ENCODE measurements at places on chromosomes 4 and X.
A peak's percentile ranks its signal among the peaks of the same experiment; 100 is the strongest.

- DNase-seq: peak; percentile 41
Observed at GRCh38 chr4:80361329-80361900, 25.9 kb downstream of the CFAP299 start.

DNA sequence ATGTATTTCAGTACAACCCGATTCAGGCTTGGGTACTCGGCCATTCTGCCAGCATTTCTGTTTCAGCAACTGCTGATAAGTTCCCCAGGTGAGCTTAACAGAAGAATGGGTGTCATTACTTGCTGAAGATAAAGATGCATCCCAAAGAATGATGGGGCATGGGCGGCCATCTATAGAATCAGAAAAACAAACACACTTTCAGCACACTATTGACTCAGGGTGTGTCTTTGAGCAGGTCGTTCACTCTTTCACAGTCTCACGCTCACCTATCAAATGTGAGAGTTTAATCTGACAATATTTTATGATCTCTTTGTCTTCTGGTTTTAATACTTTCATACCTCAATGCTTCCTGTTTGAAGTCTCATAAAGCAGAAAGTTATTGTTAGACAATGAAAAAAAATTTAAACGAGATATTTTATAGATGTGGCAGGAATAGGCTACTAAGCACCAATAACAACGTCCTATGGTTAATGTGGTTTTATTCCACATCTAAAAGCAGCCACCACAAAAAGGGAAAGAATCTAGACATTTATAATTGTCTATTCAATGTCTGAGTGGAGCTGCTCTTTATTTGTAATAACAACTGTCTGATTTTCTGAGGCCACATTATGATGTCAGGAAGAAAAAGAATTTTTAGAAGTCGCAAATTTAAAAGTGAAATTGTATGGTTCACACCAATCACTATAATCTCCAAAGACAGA lies 17.0 kb downstream of the GASK1B start:
- no peak for DNase-seq

DNA sequence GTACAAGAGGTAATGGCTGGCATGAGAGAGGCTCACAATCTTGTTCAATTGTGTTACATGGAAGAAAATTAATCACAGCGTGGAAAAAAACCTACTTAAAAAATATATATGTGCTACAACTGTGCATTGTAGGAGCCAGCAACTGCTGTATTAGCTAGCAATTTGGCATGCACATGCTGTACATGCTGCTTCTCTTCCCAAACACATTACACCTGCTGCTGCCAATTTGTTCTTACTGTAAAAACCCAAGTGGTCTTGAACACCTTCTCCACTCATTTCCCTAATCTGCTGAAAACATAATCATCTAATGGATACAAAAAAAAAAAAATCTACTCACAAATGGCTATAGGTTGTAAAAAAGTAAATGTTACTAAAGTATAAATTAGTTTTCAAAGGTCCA lies 264.2 kb downstream of the INPP4B start:
- DNase-seq: no peak

GRCh38 chr4:1002131-1002630 lies 9.0 kb upstream of the SLC26A1 start:
- no peak for DNase-seq

DNA sequence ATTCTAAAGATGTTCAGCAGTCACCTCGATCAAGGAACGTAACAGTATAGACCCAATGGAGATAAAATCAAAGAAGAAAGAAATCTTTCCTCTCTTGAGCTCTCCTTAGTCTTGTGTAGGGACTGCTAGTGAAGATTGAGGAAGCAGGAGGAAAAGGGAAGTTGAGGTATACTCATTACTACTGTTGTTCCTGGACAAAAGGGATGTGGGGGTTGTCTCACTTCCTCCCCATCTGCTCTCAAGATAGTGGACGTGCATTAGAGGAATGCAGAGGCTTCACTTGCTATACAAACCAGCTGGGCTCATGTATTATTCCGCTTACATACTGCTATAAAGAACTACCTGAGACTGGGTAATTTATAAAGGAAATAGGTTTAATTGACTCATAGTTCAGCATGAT lies 208.9 kb upstream of the ARHGEF9 start:
- DNase-seq: peak; percentile 29

DNA sequence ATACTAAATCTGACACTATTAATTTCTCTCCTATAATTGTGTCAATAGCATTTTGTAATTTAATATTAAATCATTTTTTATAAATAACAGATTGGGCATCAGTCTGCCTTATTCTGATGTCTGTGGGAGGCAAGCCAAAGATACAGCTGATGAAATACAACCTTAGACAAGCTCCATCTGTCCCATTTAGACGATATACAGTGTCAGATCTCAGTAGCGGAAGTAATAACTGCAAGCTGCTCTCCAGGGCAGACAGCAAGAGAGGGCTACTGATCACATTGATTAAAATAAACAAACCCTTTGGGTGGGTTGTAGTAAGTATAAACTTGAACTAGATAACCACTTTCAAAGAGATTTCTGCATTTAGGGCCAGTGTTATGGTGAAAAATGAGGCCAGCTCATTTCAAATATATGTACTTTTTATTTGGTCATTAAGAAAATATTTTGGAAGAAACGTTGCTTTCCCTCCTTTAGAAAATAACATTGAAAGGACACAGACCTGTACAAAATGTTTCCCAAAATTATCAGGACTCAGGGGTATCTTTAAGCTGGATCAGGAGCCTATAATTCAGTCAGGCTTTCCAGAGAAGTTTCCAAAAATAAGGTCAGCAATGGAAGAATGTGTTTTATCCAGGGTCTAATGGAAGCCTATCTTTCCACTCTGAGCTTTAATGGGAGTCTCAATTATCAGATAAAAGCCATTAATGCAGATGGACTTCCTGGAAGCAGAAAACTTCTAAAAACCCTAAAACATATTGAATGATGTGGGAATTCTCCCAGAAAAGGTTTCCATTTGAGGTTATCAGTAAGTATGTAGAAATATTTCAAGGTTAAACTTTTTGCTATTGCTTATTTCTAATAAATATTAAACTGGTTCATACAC lies 1028.8 kb upstream of the IGFBP7 start:
- DNase-seq: no peak

- DNase-seq: no peak
Observed at GRCh38 chr4:101050837-101051205, 296.5 kb downstream of the PPP3CA start.

DNA sequence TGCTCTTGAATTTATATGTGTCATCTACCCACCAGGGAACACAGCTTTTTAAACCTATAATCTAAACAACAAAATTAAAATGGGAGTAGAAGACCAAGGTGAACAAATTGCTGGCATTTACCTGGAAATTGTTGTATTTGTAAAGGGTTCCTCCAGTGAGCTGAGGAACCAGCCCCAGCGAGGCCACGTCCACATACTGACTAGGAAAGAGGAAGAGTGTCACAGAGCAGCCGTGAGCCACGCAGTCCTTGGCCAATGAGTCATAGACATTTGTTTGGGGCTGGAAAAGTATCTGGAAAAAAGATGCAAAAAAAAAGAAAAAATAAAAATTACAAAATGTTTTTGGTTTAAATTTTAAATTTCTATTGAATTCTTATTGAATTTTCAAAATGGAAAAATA lies 58.7 kb downstream of the METTL14 start:
- DNase-seq: peak; percentile 24

DNA sequence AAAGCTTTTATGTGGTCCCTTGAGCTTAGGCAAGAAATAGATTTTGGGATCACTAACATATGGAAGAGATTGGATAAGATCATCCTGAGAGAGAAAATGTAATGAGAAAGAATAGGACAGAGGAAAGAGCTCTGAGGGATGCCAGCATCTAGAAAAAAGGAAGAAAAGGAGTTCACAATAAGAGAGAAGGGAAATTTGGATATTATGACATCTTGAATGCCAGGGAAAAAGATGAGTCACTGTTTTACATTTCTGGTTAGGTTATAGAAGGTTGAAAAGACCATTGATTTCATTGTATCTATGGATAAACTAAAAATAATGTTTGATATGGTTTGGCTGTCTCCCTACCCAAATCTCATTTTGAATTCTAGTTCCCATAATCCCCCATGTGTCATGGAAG lies 208.5 kb downstream of the MAD2L1 start:
- DNase-seq: no peak

GRCh38 chrX:27903960-27904359 lies 77.3 kb downstream of the DCAF8L1 start:
- DNase-seq: no peak

- DNase-seq: no peak
Observed at GRCh38 chr4:75087416-75087815, 154.5 kb downstream of the PARM1 start.

- no peak for DNase-seq
Observed at GRCh38 chr4:41594432-41594831, 56.5 kb downstream of the LIMCH1 start.

GRCh38 chr4:44354172-44354571 lies 94.4 kb downstream of the KCTD8 start:
- no peak for DNase-seq

GRCh38 chr4:53786632-53787031 lies 195.3 kb upstream of the LNX1 start:
- DNase-seq: no peak

- DNase-seq: no peak
Observed at GRCh38 chr4:88451205-88451604, 5.7 kb upstream of the HERC5 start.

DNA sequence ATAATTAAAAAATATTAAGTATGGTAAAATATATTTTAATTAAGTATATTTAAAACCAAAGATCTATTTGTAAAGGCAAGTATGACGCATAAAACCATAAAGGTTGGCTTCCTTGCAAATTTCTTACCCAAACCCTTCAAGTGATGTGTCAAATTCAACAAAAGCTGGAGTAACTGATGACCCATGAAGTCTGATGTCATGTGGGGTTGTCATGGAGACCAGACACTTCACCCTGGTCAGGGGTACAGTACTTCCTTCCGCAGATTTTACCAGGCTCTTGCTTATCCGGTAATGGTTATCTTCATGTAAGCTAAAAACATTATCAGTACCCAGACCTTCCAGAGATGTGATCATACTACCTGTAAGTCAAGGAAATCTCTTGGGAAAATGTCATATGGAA lies 170.1 kb downstream of the WDFY3 start:
- peak; percentile 8 for DNase-seq

DNA sequence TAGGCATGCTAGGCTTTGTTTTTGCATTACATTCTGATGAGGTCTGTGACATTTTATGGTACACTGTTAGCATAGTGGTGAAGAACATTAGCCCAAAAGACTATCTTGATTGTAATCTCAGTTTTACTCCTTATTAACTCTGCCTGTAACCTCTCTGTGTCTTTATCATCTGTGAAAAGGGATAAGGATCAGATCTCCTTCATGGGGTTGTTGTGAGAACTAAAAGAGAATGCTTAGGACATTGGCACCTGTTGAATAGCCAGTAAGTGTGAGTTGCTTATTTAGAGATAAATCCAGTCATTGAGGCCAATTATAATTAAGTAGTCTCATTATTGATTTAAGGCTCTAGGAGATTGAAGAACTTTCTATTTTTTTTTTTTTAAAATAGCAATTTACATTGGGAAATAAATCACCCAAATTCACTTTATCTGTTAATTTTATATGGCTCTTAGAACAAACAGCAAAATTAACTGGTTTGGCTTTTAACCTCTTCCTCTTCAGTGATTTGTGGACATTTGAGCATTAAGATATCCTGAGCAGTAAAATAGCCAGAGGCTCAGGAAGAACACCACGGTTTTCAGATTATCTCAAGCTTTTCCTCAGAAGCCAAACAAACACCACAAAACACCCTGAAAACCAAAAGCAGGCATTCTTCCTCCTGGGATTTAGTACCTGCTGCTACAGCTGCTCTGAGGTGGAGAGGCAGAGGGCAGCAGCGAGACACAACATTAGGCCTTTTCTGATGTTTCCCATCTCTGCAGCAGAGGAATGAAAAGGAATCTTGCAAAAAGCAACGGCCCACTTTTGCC lies 192.9 kb downstream of the ARHGAP10 start:
- DNase-seq: peak; percentile 8

GRCh38 chr4:36290641-36291040 lies 9.2 kb downstream of the DTHD1 start:
- no peak for DNase-seq

DNA sequence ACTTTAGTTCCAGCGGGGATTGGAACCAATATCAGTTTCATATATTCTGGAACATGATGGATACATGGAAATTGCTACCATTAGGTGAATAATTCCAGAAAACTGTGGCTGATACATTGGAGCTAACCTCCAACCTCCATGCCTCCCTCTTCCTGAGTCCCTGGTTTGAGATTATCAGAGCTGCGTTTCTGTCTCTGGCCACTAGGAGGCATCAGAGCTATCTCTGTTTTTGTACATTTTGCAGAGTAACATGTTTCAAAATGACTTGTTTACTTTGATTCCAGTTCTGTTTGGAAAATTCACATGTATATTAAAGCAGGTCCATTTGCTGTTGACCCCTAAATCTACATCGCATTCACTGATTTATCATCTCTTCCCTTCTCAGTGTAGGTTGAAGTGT lies 2.4 kb upstream of the RAB40AL start:
- peak; percentile 58 for DNase-seq

- DNase-seq: no peak
Observed at GRCh38 chr4:55979562-55979961, 30.8 kb downstream of the CEP135 start.

- no peak for DNase-seq
Observed at GRCh38 chr4:145507636-145508035, 26.0 kb downstream of the SMAD1 start.

GRCh38 chr4:113783701-113784100 lies 22.2 kb upstream of the CAMK2D start:
- DNase-seq: no peak

DNA sequence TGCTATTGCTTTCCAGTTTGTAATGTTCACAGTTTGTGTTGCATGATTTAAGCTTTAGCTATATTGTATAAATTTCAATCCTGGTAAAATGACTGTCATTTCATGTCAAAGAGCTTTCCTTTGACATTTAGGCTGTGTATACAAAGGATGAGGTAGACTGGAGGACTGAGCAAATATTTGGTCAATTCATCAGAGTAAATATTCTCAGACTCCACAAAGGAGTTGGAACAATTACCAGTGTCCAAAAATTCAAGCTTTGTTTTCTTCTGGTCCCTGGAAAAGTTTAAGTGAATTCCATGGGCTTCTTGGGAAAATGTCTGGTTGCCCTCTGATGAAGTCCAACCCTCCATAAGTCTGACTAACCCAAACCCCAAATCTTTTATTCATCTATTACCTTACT lies 682.4 kb downstream of the DACH2 start:
- no peak for DNase-seq

DNA sequence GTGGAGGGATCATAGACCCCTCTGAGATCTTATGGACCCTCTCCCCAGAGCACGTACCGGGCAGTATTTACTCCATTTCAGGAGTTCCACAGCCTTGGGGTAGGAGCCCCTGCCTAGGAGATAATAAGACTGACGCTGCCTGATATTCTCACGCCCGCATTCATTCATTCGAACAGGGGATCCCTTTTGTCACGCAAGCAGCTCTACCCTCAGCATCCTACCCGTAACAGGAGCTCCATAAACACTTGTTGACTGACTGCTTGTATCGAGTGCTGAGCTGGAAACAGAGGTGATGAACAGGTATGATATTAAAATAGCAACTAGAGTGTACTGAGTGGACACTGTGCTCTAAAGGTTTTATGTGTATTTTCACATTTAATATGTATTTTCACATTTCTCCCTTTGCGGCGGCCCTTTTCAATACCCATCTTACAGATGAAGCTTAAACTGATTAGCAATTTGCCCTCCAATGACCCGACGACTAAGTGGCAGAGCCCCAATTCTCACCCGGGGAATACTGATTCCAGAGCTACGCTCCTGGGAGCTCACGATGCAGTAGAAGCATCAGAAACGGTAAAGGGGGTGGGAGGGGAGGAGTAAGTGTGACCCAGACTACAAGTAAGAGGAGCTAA lies 888 bp downstream of the RAB28 start:
- peak; percentile 43 for DNase-seq

GRCh38 chr4:81173213-81173612 lies 41.8 kb downstream of the PRKG2 start:
- DNase-seq: no peak

- no peak for DNase-seq
Observed at GRCh38 chrX:7779644-7780043, 63.3 kb upstream of the VCX start.
